ENCODE measurements at places on chromosomes 4 and X.

GRCh38 chr4:138405934-138406567 lies 163.9 kb upstream of the SLC7A11 start:
- DNase-seq = no peak

DNA sequence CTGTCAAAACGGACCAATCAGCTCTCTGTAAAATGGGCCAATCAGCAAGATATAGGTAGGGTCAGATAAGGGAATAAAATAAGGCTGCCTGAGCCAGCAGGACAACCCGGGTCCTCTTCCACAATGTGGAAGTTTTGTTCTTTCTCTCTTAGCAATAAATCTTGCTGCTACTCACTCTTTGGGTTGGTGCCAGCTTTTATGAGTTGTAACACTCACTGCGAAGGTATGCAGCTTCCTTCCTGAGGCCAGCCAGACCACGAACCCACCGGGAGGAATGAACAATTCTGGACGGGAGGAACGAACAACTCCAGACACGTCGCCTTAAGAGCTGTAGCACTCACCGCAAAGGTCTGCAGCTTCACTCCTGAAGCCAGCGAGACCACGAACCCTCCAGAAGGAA lies 287.8 kb downstream of the RAPGEF2 start:
- no peak for DNase-seq

GRCh38 chrX:111168314-111168713 lies 72.3 kb downstream of the PAK3 start:
- peak; percentile 14 for DNase-seq

GRCh38 chr4:33661636-33662035 lies 2582.7 kb downstream of the ARAP2 start:
- no peak for DNase-seq

GRCh38 chrX:112025753-112026152 lies 56.8 kb downstream of the TRPC5 start:
- no peak for DNase-seq

Data from NCI-H2227 treated with DMSO at 0.1 percent for 48 hours (cell line).